ENCODE measurements at places on chromosomes 3 and 15. TPM values are rescaled to one million over a fixed set of nuclear protein-coding genes. Genes with fewer than 3 reads are reported as not detected.

C3orf22 gene
- total RNA-seq, result not detected

TM6SF1 gene
- 26.8 TPM for total RNA-seq

CCR8 gene
- total RNA-seq, result not detected

GRCh38 chr3:50189274-50189673, 2.1 kb upstream of the GNAT1 start:
- peaks cover 11% of the 10 kb centered on the region for H3K27me3 ChIP-seq
- H3K4me1 ChIP-seq, result peaks cover 5% of the 10 kb centered on the region
- no peak overlapping the region for H3K27ac ChIP-seq
- H3K4me3 ChIP-seq, result no peak overlapping the region

- peak overlapping the region; percentile 100 for H3K27ac ChIP-seq
- H3K4me1 ChIP-seq, result peaks cover 28% of the 10 kb centered on the region
- peak; percentile 65 for DNase-seq
- no peaks in the 10 kb centered on the region for H3K36me3 ChIP-seq
Measured at GRCh38 chr3:187744169-187745151, 808 bp downstream of the BCL6 start.

DNA sequence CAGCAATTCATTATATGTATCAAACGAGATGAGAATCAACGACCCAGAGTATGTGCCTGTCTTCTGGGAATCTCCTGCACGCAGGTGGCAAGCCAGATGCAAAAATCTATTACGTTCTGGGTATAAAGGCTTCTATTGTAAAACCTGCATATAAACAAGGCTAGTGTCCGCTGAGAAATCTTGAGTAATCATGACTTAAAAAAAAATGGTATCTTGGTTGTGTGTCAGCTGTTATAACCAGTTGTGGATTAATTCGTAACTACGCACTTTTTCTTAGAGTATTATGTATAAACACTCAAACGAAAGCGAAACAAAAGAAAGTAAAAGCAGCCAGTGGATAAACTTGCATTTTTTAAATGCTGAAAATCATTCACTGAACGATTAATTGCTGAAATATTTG, 509.1 kb downstream of the RSL24D1 start:
- H3K36me3 ChIP-seq, result no peaks in the 10 kb centered on the region
- no peak overlapping the region for H3K27ac ChIP-seq
- no peak for DNase-seq
- no peaks in the 10 kb centered on the region for H3K4me1 ChIP-seq
- H3K4me3 ChIP-seq, result no peak overlapping the region

DNA sequence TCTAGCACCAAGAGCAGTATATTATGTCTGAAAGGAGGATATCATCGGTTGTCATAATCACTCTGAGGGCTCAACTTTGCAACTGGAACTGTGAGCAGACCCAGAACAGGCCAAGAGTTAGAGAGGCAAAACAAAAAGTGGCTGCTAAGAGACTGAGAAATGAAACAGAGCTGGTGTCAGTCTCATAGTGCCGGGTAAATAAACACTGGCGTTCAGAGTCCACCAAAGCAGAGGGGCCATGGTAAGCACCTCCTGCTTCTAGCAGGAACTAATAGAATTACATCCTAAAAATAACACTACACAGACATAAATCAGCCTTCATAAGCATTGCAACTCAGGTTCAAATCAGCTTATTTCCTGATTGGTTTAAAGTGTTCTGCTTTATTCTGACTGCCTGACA, 10.3 kb upstream of the IL12A start:
- no peak overlapping the region for H3K4me3 ChIP-seq
- no peak overlapping the region for H3K27ac ChIP-seq
- no peak for DNase-seq
- no peaks in the 10 kb centered on the region for H3K36me3 ChIP-seq
- H3K27me3 ChIP-seq, result peaks cover 2% of the 10 kb centered on the region

DNA sequence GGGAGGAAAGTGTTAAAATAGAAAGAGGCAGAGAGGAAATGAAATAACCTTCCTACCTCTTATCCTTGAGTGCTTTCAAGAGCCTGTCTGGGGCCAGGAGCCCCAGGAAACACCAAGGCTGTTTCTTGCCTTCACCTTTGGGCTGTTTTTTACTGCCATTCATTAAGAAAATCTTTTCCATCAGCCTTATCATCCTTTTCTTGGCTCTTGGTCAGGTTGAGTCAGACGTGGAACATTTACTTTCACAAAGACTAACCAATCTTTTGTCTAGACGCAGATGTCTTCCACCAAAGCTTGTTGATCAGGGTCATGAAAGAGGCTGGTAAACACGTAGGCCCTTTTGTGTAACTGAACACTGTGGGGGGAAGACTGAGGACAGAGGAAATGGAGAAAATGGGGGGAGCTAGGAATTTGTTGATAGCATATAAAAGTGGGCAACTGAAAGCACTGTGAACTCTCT, 151.0 kb upstream of the THBS1 start:
- H3K27me3 ChIP-seq, result no peaks in the 10 kb centered on the region
- peak; percentile 99 for DNase-seq
- peaks cover 52% of the 10 kb centered on the region for H3K4me1 ChIP-seq
- H3K4me3 ChIP-seq, result no peak overlapping the region
- H3K36me3 ChIP-seq, result no peaks in the 10 kb centered on the region
- H3K27ac ChIP-seq, result peak overlapping the region; percentile 98

- DNase-seq, result no peak
- no peaks in the 10 kb centered on the region for H3K36me3 ChIP-seq
- H3K4me1 ChIP-seq, result no peaks in the 10 kb centered on the region
- no peak overlapping the region for H3K4me3 ChIP-seq
Measured at GRCh38 chr3:60079076-60079475, 1029.3 kb upstream of the CFAP20DC start.

- H3K27ac ChIP-seq, result no peak overlapping the region
- H3K4me3 ChIP-seq, result no peak overlapping the region
- DNase-seq, result no peak
- H3K36me3 ChIP-seq, result no peaks in the 10 kb centered on the region
Measured at GRCh38 chr3:187136936-187137335, 2.4 kb downstream of the RPL39L start.
